ENCODE measurements at places on chromosomes 5 and 9.

DNA sequence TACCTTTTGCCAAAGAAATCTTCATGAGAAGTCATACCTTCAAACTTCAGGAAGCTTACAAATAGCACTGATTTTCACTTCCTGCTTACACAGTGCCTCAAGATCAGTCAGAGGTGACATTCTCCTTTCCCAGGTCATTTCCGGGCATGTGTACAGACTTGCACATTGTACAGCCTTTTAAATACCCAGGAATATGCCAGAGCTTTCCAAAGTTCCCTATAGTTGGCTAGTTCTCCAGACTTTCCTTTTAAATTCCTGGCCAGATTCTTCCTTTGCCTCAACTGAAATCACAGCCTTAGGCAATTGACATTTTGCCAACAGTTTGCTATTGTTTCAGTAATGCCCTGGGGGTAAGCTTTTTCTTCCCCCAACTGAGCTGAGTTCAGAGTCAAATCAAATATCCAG, 47.2 kb downstream of the RFX3 start:
- DNase-seq, result no peak

GRCh38 chr5:80055491-80056170, 20.5 kb downstream of the THBS4 start:
- no peak for DNase-seq

- DNase-seq, result no peak
Measured at GRCh38 chr5:133839721-133840120, 128.7 kb downstream of the C5orf15 start.

GRCh38 chr9:131426545-131426944, 32.7 kb downstream of the PRRC2B start:
- no peak for DNase-seq

DNA sequence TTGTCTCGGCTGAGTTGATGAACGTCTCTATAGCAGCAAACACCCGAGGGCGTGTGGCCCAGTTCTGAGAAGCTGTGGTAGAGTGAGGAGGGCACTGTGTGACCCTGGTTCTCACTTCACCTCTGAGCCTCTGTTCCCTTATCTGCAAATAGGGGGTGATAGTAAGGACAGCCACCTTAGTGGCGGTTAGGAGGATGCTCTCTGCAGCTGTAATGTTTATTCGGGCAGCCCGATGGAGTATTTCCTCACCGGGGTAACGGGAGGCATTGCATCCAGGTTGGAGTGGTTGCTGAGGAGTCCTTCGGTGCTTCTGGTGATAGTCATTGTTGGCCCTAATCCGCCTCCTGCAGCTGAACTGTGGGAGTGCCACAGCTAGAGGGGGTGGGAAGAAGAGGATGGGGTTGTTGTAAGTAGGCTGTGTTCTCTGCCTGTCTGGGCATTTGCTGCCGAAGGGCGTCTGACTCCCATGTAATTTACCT, 13.9 kb downstream of the PRRC2B start:
- no peak for DNase-seq
